GM10248 (cell line): ENCODE measurements at places on chromosomes 2 and 18.

- DNase-seq = no peak
Observed at GRCh38 chr2:174465327-174465726, 21.5 kb downstream of the GPR155 start.

GRCh38 chr2:43458014-43458628 lies 137.7 kb downstream of the THADA start:
- no peak for DNase-seq

DNA sequence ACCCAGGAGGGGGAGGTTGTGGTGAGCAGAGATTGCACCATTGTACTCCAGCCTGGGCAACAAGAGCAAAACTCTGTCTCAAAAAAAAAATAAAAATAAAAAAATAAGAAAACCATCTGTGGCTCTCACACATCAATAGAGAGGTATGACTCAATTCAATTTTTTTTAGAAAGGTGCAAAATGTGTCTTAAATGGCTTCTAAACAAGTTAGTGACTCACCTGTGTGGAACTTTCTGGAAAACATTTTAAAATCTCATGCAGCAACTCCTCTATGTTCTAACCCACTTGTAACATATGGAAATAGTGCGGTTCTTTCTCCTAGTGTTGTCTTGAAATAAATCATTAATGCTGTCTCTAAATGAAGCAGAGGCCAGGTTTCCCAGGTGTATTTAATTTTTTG lies 10.7 kb upstream of the SULT1C4 start:
- no peak for DNase-seq

GRCh38 chr2:101342625-101343008 lies 34.1 kb upstream of the RNF149 start:
- no peak for DNase-seq

DNA sequence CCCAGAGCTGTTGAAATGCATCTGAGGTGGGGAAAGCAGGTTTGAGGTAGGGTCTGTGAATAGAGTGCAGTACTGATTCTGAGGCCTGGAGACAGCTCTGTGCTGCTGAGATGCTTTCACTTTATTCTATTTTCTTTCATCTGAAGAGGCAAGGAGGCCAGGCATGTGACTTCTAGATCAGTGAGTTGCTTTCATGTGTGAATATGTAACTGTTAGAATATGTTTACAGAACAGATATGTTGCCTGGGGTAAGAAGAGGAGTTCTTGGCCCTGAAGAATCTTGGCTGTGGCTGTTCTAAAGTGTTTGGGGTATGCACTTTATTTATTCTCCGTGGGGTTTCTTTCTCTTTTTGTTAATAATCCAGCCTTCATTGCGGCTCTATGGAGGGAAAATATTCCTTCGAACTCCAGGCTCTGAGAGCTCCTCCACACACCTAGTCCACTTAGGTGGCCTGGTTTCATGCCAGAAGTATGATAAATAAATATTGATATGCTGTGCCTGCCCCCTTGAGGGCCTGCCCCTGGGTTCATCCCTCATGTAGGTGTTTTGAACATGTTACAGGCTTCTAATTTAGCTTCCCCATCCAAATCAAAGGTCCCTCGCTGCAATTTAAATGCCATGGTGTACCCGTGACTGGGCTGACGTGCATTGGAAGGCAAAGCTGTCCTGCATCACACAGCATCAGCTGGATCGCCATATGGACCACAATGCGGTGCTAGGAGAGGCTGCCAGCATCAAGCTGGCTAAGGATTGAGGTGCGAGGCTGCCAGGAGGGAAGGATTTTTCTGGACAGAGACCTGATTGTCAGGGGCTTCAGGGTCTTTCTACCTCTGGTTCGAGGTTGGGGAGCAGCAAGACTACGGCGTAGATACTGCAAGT lies 102.9 kb downstream of the PRKCE start:
- DNase-seq = no peak

- no peak for DNase-seq
Observed at GRCh38 chr2:158391876-158392275, 64.7 kb downstream of the CCDC148 start.

DNA sequence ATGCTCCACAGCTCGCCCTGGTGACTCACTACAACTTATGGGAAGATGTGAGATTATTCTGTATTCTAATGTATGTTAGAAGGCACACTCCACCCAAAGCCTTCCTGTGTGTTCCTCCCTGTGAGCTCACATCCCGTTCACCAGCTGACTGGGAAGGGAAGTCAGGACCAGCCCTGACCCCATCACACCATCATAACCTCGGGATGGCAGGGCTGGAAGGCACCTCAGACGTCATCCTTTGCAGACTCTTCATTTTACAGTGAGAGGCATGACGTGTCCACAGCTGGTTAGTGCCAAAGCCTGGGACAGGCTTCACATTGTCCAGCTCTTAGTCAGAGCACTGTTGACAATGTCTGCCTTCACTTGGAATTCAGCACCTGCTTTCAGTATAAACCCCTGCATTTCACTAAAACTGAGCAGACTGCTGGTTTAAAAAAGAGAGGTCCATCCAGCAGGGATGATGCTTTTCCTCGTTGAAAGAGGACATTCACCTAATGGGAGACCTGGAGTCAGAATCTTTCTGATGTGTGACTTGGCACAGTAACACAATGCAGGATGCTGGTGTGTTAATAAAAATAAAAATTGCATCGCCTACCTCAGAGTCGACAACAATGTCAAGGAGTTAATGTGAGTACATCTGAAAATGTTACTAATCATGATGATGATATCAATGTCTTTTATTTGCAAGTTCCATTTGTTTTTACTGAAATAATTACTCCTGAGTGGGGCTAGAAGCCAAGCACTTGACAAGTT lies 418.0 kb upstream of the TNP1 start:
- no peak for DNase-seq

DNA sequence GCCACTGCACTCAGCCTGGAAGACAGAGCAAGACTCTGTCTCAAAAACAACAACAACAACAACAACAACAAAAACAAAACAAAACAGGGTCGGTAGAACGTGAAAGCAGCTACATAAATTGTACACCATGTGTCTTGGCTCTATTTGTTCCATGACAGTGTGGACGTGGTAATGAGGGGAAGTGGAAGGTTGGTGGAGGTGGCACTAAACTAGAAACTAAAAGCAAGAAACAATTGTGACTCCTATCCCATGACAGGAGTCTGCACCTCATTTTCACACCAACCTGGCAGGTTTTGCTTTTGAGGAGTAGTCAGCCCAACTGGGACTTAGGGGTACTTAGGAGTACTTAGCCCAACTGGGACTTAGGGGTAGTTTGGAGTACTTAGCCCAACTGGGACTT lies 62.5 kb upstream of the MRPS9 start:
- DNase-seq = no peak

GRCh38 chr2:149872638-149873150 lies 285.1 kb upstream of the MMADHC start:
- no peak for DNase-seq

GRCh38 chr18:67517444-67517765 lies 885 bp upstream of the DSEL start:
- DNase-seq = no peak

DNA sequence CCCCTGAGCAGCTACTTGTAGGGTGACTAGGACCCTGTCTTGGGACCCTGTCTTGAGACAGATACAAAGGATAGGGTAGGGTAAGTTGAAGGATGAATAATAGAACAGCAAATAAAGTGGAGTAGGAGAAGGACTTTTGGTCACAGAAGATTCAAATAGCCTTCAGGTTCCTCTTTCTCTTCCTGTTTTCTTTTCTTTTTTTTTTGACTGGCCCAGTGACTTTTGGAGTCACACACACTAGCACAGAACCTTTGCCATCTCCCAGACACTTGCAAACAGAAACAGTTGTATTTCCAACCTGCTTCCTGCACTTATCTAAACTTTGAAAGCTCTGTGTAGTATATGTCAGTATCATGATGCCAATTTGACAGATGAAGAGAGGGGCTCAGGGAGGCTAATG lies 108.2 kb downstream of the TDRD15 start:
- DNase-seq = no peak

- DNase-seq = no peak
Observed at GRCh38 chr2:29323961-29324360, 208.7 kb downstream of the CLIP4 start.

GRCh38 chr2:8514796-8515758 lies 166.8 kb upstream of the ID2 start:
- peak; percentile 83 for DNase-seq

DNA sequence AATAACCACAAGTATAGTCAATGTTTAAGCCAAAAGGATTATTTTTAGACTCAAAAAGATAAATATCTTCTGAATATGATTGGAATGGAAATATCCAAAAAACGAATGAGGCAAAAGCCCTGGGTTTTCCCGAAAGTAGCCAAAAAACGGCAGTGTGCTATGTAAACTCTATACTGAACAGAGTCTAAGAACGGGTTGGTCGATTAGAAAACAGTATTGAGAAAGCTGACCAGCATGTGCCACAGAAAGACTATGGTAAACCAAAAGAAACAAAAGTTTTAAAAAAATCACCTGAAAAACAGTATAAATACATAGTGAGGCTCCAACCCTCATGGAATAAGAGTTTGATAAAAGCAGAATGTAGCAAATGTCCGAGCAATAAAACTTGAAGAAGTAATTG lies 92.0 kb upstream of the DLGAP1 start:
- no peak for DNase-seq

DNA sequence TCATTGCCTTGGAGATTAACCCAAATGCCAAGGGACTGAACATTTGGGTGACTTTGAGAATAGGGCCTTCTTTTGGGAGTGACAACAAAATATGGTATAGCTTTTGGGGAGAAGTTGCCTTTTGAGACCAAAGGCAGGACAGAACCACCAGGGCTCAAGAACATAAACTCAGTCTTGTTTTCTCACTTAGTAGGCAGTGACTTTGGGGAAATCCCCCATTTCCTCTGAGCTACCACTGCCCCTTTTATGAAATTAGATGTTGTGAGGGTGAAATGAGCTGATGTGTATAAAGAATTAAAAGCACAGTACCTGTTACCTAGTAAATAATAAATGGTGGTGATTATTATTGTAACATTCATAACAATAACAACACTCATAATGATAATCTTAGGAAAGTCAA lies 36.5 kb downstream of the GPD2 start:
- DNase-seq = no peak

GRCh38 chr2:133884739-133885381 lies 316.6 kb upstream of the NCKAP5 start:
- DNase-seq = peak; percentile 31

- no peak for DNase-seq
Observed at GRCh38 chr2:42967959-42968674, 175.7 kb upstream of the HAAO start.

- no peak for DNase-seq
Observed at GRCh38 chr2:14951569-14952285, 319.2 kb downstream of the LRATD1 start.

GRCh38 chr18:24270358-24270936 lies 127.2 kb downstream of the OSBPL1A start:
- DNase-seq = no peak

DNA sequence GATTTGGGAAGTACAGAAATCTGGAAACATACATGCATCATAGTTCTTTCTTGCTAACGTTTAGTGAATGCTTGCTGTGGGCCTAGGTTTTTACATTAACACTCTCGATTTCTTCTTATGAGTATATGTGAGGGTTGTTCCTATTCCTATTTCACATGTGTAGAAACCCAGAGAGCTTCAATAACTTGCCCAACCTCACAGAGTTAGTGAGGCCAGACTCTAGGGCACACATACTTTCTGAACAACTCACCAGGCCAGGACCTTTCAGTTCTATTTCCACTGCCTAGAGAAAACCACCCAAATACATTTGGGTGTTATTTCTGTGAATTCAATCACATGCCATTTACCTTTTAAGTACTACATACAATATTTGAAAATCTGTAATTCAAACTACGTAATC lies 8.2 kb upstream of the KCTD1 start:
- DNase-seq = peak; percentile 29

- DNase-seq = no peak
Observed at GRCh38 chr2:5540856-5541255, 151.3 kb upstream of the SOX11 start.

DNA sequence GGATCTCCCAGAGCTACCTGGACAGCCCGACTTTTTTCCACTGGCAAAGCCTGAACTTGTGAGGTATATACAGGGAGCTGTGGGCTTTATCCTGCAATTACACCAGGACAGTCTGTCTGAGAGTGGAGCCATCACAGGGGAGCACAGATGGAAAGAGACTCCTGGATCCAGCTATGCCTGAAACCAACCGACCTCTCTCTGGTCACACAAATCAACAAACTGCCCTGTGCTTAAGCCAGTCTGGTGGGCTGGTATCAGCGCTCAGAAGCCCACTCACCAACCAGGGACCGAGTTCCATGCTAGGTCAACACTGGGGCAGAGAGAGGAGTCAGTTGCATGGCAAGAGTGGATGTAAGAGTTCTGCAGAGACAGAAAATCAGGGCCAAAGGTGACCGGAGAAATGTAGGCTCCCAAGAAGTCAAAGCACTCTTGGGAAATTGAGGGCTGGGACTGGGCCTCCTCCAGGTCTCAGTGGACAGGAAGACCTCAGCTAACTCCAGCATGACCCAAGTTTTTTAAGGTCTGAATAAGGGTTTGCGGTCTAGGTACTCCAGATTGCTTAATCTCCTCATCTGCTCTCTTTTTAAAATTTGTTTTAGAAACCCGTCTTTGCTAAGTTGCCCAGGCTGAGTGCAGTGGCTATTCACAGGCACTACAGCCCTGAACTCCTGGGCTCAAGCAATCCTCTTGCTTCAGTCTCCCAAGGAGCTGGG lies 3.8 kb upstream of the BOK start:
- no peak for DNase-seq
